ENCODE measurements at places on chromosomes 2 and 18.

DNA sequence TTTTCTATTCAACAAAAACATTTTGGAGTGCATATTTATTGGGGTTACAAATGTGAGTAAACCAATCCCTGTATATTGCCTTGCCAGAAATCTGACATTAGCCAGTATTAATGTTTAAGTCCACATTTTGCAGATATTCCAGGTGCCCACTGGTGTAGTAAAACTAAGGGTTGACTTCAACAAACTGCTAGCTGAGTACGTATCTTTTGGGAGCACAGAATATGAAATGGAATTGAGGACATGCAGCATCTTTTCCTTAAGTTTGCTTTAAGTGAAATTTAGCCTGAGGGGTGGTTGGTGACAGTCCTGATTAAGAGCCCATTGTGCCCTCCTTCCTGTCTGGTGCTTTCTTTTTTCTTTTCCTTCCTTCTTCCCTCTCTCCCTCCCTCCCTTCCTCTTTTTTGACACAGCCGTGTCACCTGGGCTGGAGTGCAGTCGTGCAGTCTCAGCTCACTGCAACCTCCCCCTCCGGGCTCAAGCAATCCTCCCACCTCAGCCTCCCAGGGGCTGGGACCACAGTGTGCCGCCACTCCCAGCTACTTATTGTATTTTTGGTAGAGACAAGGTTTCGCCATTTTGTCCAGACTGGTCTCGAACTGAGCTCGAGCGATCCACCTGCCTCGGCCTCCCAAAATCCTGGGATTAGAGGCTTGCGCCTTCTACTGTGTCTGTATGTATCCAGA lies 1.6 kb downstream of the NUP35 start:
- no peak for DNase-seq

DNA sequence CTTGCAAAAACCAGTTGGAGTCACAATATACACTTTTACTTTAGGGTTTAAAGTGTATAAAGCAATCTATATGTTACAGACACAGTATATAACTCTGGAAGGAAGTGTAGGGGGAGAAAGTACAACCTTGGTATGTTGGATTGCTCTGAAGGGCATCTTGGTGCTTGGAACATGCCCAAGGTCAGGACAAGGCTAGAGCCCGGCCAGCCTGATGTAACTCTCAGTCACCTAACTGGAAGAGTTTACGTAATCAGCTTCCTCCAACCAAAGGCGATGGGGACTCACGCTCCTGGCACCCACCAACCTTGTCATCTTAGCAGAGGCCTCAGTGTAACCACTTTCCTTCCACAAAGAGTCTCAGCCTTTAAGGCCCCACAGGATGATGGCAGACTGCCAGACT lies 181.1 kb upstream of the ACAA2 start:
- DNase-seq = no peak

DNA sequence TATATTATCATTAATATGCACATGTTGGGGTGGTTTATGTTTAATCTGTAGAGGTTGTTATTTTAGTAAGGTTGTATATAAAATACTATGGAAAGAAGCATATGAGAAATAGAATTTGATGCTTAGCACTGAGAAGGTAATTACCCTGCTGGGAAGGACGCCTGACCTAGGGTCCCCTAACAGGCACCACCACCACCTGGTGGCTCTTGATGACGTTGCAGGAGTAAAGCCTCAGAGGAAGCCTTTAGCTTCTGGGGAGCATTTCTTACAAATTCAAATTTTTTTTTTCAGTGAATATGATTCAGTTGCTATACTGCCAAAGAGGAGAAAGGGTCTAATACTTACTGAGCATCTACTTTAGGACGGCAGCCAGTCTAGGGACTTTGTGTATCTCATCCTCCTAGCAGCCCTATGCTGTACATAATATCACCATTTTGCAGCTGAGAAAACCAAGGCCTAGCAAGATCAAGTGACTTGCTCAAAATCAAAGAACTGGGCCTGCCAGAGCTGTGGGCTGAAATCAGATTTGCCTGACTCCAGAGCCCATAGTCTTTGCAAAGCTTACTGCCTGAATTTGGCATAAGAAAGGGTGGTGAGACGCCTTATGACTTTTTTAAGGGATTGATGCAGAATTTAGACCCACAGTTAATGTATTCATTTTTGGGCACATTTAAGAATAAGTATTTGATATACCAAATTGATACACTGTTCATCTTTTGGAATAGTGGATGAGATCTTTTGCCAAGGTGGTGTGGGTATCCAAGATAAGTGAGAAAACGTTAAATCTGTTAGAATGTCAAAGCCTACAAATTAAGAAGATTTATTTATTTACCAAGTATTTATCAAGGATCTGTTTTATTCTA lies 78.8 kb upstream of the GAREM1 start:
- DNase-seq = peak; percentile 45

DNA sequence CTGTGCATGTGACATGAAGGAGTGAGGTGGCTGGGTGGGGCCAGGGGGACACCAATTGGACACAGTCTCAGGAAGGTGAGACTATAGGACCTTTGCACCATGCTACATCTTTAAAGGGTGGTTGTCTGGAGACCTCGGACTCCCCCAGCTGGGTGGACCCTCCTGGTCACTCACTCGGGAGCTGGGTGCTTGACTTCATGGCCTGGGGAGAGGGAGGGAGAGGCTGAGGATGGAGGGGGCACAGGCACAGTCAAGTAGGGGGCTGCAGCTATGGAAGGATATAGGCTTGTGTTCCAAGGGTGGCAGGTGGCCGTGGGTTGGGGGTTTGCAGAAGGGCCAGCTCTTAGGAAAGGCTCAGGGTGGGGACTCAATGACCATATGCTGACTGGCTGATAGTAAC lies 7.1 kb upstream of the CELF4 start:
- no peak for DNase-seq

GRCh38 chr2:23636426-23636825 lies 251.4 kb downstream of the KLHL29 start:
- DNase-seq = no peak
